ENCODE measurements at places on chromosomes 7 and 10.

DNA sequence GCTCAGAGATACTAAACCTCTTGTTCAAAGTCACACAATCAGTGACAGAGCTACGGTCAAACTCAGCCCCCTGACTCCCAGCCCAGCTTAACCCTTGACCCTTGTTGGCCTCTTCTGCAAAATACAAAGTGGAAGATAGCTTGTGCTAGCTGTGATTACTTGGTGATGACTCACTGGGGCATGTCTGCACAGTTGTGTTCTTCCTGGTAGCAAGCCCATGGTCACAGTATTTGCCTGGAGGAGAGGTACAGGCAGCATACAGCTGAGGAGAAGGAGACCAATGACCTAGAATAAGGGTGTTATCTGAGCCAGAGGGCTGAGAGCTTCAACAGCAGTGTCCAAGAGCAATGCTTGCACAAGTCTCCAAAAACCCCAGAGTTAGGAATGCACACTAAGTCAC lies 5.7 kb upstream of the HSPA12A start:
- no peak for DNase-seq

- DNase-seq, result no peak
These were observed 8.8 kb upstream of the GHRHR start for GRCh38 chr7:30954914-30955313.

GRCh38 chr10:96858038-96858705 lies 26.1 kb downstream of the LCOR start:
- DNase-seq, result no peak

- no peak for DNase-seq
These were observed 79.6 kb upstream of the LRRC4 start for GRCh38 chr7:128110641-128111364.

DNA sequence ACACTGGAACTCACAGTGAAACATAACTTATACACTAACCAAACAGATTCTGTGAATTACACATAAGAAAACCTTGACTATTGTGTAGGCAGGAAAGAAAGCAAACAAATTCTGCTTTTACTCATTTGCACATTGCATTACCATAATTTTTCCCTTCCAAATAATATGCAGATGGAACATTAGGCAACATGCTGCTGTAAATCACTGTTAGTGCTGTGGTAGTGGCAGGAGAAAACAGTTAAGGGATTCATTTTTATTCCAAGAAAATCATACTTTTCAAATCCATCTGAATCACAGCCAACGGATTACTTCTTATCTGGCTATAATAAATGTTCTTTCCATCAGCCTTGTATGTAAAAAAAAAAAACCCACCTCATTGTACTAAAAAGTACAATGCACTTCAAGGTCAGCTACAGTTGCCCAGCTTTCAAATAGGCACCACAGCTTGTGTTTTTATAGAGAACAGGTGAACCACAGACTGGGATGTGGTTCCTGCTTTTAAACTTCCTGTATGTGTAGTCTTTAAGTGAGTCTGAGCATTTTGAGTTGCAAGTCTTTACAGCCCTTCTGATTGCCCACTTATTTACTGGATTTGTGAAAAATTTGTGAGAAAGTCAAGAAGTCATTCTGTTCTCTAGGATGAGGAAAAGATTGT lies 590.0 kb upstream of the SEMA3D start:
- no peak for DNase-seq

Data from mucosa of descending colon (tissue), 3 donors.